Activated CD4-positive, alpha-beta T cell treated with anti-CD3 and anti-CD28 coated beads for 36 hours (primary cell): ENCODE measurements at places on chromosomes 5 and 9. TPM values are rescaled to one million over a fixed set of nuclear protein-coding genes. Genes with fewer than 3 reads are reported as not detected.

PTGES gene
- 0.16 TPM for total RNA-seq

- no peak for DNase-seq
- H3K4me3 ChIP-seq: no peak overlapping the region
- no peaks in the 10 kb centered on the region for H3K4me1 ChIP-seq
- H3K36me3 ChIP-seq: no peaks in the 10 kb centered on the region
- no peaks in the 10 kb centered on the region for H3K27me3 ChIP-seq
Measured at GRCh38 chr5:125214080-125214479, 467.6 kb upstream of the ZNF608 start.

DNA sequence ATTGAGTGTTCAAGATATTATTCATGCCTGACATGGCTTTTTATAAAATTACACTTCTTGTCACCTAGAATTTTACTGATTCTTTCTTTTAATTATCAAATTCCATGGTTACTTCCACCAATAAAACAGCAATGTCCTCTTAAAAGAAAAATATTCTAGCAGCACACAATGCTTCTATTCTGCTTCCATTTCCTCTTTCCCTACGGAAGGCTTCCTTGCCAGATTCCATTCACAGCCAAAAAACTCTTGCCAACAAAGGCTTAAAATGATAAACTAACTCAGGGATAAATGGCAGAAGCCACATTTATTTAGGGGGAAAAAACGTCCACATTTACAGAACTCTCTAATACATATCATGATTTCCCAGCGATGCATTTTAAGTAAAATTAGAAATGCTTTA, 111.6 kb downstream of the CTNND2 start:
- no peaks in the 10 kb centered on the region for H3K27me3 ChIP-seq
- no peaks in the 10 kb centered on the region for H3K36me3 ChIP-seq
- no peak for DNase-seq
- no peak overlapping the region for H3K4me3 ChIP-seq

GRCh38 chr9:32574858-32575257, 1.9 kb upstream of the NDUFB6 start:
- DNase-seq: no peak
- no peak overlapping the region for H3K27ac ChIP-seq
- H3K27me3 ChIP-seq: peaks cover 3% of the 10 kb centered on the region
- H3K4me1 ChIP-seq: peaks cover 25% of the 10 kb centered on the region

LCN12 gene
- 1.5 TPM for total RNA-seq

FAM169A gene
- total RNA-seq: 9.1 TPM

DNA sequence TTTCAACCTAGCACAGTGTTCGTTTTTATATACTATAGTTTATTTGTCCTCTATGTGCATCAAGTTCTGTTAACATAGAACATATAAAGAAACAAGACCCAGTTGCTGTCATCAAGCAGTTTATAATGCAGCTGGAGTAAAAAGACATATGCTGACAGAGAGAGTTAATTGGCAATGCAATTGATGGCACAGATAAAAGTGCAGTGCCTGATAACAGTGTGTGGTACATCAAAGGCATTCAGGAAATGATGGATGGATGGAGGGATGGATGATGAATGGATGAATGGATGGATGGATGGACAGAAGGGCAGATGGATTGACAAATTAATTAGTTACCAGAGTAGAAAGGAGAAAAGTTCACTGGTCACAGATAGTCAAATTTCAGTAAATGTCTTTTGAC, 238.9 kb downstream of the RFK start:
- no peaks in the 10 kb centered on the region for H3K4me1 ChIP-seq
- peaks cover 7% of the 10 kb centered on the region for H3K36me3 ChIP-seq
- no peak for DNase-seq
- H3K27ac ChIP-seq: no peak overlapping the region
- H3K27me3 ChIP-seq: no peaks in the 10 kb centered on the region
- no peak overlapping the region for H3K4me3 ChIP-seq

DNA sequence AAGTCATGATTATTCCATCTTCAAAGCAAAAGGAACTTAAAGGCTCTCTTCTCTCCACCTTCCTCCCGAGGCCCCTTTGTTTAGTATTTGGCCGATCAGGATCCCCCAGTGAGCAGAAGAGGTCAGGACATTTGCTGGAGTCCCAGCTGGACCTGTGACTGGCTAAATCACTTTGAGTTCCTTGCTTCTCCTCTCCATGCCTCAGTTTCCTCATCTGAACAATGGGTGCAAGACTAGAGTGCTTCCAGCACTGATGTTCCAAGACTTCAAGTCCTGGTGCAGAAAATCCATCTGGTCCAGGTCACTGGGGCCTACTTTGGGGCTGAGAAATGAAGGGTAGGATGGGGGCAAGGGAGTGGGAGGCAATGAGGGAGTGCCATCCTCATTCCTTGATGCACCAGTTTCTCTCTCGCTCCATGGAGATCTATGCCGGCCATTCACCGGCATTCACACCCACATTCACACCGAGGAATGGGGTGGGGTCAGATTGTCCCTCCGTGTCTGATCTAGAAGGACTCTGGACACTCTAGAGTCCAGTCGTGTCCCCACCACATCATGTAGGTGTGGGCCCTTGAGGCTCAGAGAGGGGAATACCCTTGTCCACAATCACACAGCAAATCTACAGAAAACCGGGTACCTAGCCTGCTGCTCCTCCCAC, 38.7 kb upstream of the IL17B start:
- H3K4me3 ChIP-seq: no peak overlapping the region
- H3K27me3 ChIP-seq: no peaks in the 10 kb centered on the region
- no peak overlapping the region for H3K27ac ChIP-seq
- DNase-seq: no peak

DNA sequence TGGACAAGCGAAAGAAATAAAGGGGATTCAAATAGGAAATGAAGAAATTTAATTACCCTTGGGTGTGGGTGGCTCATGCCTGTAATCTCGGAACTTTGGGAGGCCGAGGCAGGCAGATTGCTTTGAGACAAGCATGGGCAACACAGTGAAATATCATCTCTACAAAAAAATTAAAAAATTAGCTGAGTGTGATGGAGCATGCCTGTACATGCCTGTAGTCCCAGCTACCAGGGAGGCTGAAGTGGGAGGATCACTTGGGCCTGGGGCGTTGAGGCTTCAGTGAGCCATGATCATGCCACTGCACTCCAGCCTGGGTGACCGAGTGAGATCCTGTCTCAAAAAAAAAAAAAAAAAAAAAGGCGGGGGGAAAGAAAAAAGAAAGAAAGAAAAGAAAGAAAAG, 4.0 kb upstream of the RCL1 start:
- no peak overlapping the region for H3K27ac ChIP-seq
- no peak for DNase-seq
- no peaks in the 10 kb centered on the region for H3K27me3 ChIP-seq
- no peaks in the 10 kb centered on the region for H3K36me3 ChIP-seq

- DNase-seq: no peak
- peaks cover 85% of the 10 kb centered on the region for H3K4me1 ChIP-seq
- no peak overlapping the region for H3K27ac ChIP-seq
- H3K4me3 ChIP-seq: no peak overlapping the region
Measured at GRCh38 chr5:56099346-56099745, 104.6 kb upstream of the IL6ST start.

PAEP gene
- not detected for total RNA-seq

DNA sequence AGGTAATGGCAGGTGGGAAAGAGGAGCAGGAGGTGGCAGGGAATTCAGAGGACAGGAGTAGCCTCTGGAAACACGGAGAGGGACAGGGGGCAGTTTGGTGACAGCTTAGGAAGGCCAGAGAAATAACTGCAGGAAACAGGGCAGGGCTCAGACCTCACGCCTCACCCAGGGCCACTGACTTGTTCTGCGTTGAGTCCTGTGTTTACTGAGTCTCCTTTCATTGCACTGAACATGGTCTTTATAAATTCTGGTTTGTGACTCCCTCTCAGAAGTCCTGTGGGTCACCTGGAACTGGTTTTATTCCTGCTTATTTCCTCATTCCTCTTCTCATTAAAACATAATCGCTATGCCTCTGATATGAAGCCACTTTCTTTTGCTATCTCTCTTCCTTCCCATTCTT, 55.2 kb upstream of the ZNF622 start:
- H3K4me3 ChIP-seq: no peak overlapping the region
- DNase-seq: no peak
- H3K36me3 ChIP-seq: peaks cover 4% of the 10 kb centered on the region
- no peaks in the 10 kb centered on the region for H3K27me3 ChIP-seq
- peaks cover 34% of the 10 kb centered on the region for H3K4me1 ChIP-seq
- no peak overlapping the region for H3K27ac ChIP-seq

GRCh38 chr5:151825445-151825844, 53.7 kb downstream of the G3BP1 start:
- H3K27me3 ChIP-seq: no peaks in the 10 kb centered on the region
- peaks cover 34% of the 10 kb centered on the region for H3K36me3 ChIP-seq
- DNase-seq: peak; percentile 47
- H3K4me1 ChIP-seq: peaks cover 6% of the 10 kb centered on the region
- no peak overlapping the region for H3K4me3 ChIP-seq

DNA sequence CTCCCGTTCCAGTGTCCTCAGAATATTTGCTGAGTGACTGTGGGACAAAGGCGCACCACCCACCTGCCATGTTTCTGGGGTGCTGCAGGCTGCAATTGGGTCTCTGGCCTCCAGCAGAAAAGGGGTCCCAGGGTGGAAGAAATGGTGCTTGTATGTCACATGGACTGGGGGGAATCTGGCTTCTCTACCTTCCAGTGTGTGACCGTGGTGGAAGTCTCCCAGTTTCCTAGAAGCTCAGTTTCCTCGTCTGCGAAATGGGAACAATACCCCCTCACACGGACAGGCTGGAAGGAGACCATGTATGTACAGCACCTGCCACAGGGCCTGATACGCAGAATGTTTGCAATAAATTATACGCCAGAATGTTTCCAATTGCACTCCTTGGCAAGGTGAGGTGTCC, 23.8 kb downstream of the CPLX2 start:
- no peaks in the 10 kb centered on the region for H3K27me3 ChIP-seq
- DNase-seq: no peak
- H3K4me1 ChIP-seq: peaks cover 20% of the 10 kb centered on the region
- H3K27ac ChIP-seq: no peak overlapping the region
- H3K4me3 ChIP-seq: no peak overlapping the region

DNA sequence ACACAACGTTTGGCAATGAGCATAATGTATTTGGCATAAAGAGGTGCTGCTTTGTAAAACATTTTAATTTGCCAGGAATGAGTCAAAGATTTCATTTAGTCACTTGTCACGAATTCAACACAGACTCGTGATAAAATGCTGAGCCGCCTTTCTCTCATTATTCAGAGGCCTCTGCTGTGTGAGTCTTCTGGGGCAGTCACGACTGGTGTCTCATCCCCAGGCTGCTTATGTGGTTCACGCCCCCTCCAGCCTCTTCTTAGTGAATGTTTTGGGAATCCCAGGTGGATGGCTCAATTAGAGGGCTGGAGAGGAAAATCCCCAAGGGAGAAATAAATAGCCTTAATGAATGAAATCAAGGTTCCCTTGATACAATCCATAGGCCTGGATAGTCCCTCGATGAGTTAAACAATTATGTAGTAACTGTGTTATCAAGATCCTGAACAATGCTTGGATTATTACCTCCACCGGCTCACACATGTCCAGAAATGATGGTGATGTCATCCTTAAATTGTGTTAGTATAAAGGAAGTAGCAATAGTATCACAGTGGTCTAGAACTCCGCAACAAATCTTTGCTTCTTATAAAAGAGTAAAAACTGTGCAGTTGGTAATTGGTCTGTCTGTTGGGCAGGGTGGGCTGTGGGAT, 192.1 kb upstream of the ADAMTS16 start:
- H3K4me3 ChIP-seq: no peak overlapping the region
- H3K36me3 ChIP-seq: no peaks in the 10 kb centered on the region
- no peaks in the 10 kb centered on the region for H3K4me1 ChIP-seq
- DNase-seq: no peak

DNA sequence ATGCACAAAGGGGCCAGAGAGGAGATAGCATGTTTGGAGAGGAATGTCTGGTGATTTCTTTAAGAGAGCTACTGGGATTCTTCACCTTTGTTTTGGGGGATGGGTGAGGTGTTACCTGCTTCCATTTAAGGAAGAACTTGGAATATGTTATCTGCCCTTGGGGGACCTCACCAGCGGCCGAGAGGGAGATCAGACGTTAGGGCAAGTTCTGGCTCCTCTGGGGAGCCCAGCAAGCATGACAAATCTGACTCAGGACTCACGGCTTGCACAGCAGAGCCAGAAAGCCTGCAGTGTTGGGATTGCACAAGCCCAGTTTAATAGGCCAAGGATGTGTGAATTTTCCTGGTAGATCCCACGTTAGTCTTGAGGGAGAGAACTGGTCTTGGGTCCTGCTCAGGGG, 40.3 kb downstream of the SLC28A3 start:
- no peaks in the 10 kb centered on the region for H3K36me3 ChIP-seq
- no peak for DNase-seq
- H3K27ac ChIP-seq: no peak overlapping the region
- H3K27me3 ChIP-seq: no peaks in the 10 kb centered on the region

DNA sequence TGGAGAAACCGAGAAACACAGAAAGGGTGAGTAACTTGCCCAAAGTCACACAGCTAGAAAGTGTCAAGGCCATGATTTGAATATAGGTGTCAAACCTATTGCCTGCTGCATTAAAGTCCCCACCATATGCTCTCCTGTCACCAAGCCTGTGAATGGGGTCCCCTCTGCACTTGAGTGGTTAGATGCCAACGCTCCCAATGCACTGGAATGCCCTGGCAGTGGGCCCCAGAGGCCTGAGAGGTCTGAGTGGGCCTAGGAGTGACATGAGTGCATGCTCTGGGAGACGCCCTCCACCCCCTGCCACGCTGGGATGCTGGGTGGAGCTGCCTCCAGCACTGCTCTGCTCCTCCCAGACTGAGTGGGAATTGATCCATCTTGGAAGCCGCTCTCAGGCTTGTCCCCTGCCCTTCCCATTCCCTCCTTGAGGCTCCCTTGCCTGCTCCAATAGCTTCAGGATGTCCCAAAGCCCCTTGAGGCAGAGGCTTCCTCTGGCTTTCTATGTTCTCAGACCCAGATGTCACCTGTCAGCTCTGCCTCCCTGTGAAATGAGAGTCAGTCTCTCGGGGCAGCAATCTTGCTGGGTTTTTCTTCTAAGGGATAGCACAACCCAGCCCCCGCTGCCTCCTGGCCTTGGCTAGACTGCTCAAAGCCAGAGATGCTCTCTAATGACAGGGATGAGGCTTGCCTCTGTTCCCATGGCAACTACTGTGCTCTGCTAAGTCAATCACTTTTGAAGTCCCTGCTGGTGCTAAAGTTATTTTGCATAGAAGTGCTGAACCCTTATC, 6.6 kb upstream of the ARSI start:
- no peak overlapping the region for H3K27ac ChIP-seq
- no peak overlapping the region for H3K4me3 ChIP-seq
- peaks cover 3% of the 10 kb centered on the region for H3K27me3 ChIP-seq
- no peaks in the 10 kb centered on the region for H3K4me1 ChIP-seq
- no peaks in the 10 kb centered on the region for H3K36me3 ChIP-seq

MARCOL gene
- not detected for total RNA-seq

GRCh38 chr9:105319202-105319813, 74.9 kb downstream of the SLC44A1 start:
- H3K4me3 ChIP-seq: no peak overlapping the region
- peaks cover 1% of the 10 kb centered on the region for H3K36me3 ChIP-seq
- DNase-seq: no peak
- H3K27ac ChIP-seq: no peak overlapping the region
- H3K27me3 ChIP-seq: no peaks in the 10 kb centered on the region

GRCh38 chr9:34572092-34572491, 17.4 kb downstream of the CNTFR start:
- no peak overlapping the region for H3K4me3 ChIP-seq
- H3K36me3 ChIP-seq: no peaks in the 10 kb centered on the region
- H3K4me1 ChIP-seq: no peaks in the 10 kb centered on the region
- peaks cover 17% of the 10 kb centered on the region for H3K27me3 ChIP-seq

- H3K27ac ChIP-seq: no peak overlapping the region
- H3K4me3 ChIP-seq: no peak overlapping the region
- no peaks in the 10 kb centered on the region for H3K36me3 ChIP-seq
- H3K4me1 ChIP-seq: no peaks in the 10 kb centered on the region
- DNase-seq: no peak
Measured at GRCh38 chr9:86219606-86220005, 39.9 kb downstream of the C9orf153 start.
